ENCODE measurements at places on chromosomes 4 and X.

GRCh38 chr4:22921936-22922335 lies 229.2 kb downstream of the GBA3 start:
- no peak for DNase-seq

GRCh38 chr4:158945529-158946108 lies 157.3 kb upstream of the RAPGEF2 start:
- no peak for DNase-seq

DNA sequence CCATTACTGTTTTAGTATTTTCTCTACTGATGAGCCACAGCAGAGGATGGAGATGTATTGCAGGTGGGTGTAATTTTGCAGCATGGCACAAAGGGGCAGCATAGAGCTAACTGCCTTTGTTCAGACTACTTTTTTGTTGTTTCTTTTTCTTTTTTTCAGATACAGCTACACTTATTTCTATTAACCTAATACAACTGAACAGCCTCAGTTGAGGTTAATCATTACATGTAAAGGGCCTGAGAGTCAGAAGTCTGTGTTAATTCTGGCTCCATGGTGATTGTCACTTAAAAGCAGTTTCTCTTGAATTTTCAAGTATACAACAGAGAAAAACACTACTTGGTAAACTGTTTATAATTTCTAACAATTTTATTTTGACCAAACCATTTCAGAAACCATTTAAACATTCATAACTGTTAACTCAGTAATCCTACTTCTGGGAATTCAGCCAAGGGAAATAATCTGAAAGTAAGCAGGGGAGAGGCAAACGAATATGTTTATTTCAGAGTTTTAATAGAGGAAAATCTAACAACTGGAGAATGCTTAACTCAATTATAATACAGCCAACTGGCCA lies 13.9 kb upstream of the PPEF2 start:
- no peak for DNase-seq

GRCh38 chr4:156924774-156925315 lies 46.8 kb downstream of the PDGFC start:
- no peak for DNase-seq

GRCh38 chr4:76981644-76982043 lies 32.1 kb downstream of the SEPTIN11 start:
- no peak for DNase-seq
